ENCODE measurements at places on chromosomes 12 and 14.

- DNase-seq = peak; percentile 39
Measured at GRCh38 chr12:28988325-28988704, 160.8 kb upstream of the FAR2 start.

GRCh38 chr12:106226884-106227640, 20.8 kb downstream of the CKAP4 start:
- DNase-seq = peak; percentile 74

DNA sequence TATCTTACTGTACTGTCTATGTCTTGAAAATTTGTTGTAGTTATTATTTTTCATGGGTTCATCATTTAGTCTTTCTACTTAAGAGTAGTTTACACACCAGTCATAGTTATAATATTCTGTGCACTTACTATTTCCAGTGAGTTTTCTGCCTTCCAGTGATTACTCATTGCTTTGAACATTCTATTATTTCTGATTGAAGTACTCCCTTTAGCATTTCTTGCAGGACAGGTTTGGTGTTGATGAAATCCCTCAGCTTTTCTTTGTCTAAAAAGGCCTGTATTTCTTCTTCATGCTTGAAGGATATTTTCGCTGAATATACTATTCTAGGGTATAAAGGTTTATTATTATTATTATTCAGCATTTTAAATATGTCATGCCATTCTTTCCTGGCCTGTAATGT, 66.8 kb downstream of the TSPAN8 start:
- no peak for DNase-seq

DNA sequence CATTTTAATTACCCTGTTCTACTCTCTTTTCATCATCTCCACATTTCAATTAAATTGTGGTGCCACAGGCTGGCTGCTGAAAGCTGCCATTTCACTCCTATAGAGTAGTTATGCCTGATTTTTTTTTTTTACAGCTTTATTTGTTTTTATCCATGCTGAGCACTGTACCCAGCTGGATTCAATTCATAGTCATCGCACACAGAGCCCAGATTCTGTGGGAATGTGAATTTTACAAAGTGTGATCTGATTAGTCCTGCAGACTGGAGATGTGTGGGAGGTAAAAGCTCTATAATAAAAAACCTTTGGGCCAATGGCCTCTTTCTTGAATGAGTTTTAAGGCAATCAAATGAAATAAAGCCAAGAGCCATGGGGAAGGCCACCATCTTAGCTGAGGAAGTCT, 190.2 kb downstream of the ANO4 start:
- DNase-seq = no peak

GRCh38 chr12:26524862-26525465, 308.0 kb downstream of the ITPR2 start:
- peak; percentile 60 for DNase-seq

DNA sequence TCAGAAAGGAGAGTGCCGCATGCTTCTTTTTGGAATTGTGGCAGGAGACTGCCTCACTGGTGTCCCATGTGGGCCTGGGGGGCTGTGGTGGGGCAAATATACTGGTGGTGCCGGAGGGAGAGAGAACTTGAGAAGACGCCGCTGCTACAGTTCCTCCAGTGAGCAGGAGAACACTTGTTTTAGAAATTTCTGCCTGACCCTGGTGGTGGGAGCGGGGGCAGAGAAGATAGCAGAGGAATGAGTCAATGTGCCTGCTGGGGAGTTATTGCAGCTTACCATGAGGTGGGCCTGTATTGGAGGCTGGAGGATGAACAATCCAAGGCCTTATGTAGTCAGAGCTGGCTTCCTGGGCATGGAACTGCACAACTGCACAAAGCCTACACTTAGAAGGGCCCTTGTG, 211.8 kb downstream of the SNAPC1 start:
- no peak for DNase-seq

DNA sequence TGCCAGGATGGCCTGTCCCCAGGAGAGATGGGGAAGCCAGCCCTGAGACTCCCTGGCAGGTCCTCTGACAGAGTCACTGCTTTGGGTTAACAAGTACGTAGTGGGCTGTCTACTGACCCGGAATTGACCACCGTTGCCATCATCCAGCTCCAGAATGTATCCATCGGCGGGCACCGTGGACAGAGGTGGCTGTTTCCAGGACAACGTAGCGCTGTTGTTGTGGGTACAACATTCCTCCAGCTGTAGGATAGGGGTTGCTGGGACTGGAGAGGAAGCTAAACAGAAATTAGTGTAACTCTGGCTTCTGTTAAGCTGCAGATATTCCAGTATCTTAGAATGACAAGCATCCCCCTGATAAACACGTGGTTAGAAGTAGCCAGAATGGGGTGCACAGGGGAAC, 56.3 kb upstream of the PYGL start:
- no peak for DNase-seq

- DNase-seq = no peak
Measured at GRCh38 chr12:68894276-68894855, 38.6 kb downstream of the CPM start.

DNA sequence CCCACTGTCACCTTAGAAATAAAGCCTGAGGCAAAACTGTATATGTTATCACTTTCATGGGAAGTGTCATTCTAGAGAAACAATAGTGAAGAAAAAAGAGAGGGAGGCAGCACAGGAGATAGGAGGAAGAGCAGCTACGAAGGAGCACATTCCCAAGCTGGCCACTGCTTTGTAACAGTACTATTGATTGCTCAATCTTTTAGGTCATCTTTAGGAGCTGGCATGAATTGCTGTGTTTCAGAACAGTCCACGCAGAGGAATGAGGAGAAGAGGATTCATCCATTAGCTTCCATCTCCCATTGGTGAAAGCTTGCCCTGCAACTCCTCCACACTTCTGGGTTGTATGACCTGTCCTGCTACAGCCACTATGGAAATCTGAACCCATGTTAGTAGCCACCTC, 372.5 kb upstream of the DDHD1 start:
- DNase-seq = no peak

DNA sequence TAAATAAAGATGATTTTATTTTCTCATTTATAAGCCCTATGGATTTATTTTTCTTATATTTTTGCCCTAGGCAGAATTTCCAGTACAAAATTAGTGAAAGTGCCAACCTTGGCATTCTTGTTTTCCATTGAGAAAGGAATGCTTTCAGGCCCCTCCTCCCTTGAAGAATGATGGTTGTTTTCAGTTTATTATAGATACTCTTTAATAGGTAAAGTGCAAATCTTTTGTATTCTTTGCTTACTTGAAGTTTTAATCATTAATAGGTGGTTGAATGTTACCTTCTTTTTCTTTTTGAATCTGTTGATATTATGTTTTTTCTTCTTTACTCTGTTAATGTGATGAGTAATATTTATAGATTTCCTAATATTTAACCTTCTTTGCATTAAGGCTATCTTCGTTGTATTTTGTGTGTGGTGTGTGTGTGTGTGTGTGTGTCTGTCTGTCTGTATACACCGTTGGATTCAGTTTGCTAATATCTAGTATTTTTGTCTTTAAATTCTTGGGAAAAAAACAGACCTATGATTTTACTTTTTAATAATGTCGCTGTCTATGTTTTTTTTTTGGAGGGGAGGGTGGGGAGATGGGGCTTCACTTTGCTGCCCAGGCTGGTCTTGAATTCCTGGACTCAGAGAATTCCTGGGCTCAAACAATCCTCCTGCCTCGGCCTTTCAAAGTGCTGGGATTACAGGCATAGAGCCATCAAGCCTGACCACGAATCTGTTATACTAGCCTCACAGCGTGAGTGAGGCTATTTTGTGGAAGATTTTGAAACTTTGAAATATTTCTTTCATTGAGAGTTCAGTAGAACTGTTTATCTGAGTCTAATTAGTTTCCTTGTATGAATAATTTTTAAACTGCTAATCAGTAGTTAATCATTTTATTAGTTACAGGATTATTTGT, 13.5 kb downstream of the SRGAP1 start:
- no peak for DNase-seq

DNA sequence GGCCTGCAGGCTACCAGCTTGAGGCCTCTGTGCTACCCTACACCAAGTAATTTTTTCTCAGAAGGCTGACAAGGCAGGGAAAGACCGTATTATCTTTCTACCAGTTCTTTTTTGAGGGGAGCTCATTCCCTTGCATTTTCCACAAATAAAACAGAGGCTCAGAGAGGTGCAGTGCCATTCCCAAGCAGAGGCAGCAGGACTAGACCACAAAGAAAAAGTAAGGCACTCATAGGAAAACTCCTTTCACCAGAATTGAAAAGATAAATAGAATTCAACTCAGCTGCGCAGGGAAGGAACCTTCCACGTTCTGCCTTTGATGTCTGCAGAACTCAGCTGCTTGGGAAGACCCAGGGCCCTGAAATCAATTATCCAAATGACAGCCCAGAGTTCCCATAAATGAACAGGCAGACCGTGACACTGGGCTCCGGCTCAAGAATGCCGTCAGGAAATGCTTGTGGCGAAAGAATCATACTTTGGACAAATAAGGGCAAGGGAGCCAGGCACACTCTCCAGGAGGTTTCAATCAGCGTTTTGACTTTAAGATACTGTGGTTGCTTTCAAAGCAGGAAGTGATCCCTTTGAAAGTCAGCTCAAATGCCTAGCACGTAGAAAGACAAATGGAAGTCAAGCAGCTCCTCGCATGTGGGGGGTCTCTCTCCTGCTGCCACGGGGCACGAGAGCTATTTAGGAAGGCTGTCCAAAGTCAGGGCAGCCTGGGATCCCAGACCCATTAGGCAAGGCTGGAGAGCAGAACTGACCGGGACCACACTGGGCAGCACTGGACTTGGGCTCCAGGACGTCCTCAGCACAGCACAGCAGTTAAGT, 14.0 kb downstream of the KCTD10 start:
- peak; percentile 72 for DNase-seq

DNA sequence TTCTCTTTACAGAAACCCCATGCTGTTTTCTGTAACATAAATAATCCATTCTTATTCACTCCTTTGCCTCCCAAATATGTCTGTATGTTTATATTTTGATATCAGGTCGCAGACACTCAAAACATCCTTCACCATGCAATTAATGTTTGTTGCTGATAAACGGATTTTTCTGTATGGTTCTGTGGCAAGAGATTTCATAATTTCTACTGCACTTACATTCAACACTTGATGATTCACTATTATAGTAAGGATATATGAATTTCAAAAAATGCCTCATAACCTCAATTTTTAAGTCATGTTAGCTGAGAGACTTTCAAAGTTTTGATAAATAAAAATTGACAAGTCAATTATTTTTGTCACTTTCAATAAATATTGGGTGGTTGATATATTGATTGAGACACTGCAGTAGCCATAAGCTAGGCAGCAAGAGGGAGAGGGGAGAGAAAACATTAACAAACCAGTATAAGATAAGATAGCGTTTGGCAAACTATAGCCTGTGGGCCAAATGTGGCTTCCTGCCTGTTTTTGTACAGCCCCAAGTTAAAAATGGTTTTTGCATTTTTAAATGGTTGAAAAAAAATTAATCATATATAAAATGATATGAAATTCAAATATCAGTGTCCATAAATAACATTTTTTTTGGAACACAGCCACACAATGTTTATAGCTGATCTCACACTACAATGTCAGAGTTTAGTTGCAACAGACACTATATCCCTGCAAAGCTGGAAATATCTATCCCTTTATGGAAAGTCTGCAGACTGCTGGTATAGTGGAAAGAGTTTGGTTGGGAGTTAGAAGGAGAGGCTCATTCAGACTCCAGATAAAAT, 18.3 kb downstream of the ALDH6A1 start:
- DNase-seq = no peak

- DNase-seq = no peak
Measured at GRCh38 chr14:35252451-35252868, 39.7 kb upstream of the PSMA6 start.

DNA sequence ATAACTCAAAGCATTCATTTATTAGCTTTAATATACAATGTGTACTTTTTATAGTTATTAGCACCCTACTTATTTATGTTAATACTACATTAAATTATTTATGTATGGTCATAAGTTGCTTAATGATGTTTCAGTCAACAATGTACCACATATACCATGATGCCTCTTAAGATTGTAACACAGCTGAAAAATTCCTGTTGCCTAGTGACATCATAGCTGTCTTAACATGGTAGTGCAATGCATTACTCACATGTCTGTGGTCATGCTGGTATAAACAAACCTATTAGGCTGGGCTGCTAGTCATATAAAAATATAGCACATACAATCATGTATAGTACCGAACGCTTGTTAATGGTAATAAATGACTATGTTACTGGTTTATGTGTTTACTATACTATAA, 120.4 kb downstream of the ANO6 start:
- DNase-seq = no peak

DNA sequence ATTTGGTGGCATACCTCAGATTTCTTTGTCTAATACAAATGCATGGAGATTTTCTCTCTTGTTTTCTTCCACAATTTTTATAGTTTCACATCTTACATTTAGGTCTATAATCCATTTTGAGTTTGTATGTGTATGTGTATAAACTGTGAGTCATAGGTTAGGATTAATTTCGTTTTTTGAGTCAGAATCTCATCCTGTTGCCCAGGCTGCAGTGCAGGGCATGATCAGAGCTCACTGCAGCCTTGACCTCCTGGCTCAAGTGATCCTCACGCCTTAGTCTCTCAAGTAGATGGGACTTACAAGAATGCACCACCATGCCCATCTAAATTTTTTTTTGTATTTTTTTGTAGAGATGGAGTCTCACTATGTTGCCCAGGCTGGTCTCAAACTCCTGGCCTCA, 71.6 kb downstream of the OTOGL start:
- DNase-seq = no peak

GRCh38 chr14:50600849-50601248, 40.9 kb downstream of the ATL1 start:
- DNase-seq = no peak

DNA sequence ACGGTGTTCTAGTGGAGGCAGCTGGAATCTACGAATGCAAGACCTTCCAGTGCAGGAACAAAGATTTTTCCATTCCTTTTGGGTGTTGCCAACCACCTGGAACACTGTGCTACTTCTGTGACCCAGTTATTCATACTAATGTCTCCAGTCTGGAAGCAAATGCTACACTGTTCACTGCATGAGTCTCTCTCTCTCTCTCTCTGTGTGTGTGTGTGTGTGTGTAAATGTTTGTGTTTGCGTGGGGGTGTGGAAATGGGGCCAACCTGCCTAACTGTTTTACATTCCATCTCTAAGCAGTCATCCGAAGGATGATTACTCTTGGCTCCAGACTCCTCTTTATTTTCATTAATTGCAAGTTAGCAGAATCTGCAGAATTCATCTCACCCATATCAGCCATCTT, 29.9 kb upstream of the YBX3 start:
- DNase-seq = no peak

DNA sequence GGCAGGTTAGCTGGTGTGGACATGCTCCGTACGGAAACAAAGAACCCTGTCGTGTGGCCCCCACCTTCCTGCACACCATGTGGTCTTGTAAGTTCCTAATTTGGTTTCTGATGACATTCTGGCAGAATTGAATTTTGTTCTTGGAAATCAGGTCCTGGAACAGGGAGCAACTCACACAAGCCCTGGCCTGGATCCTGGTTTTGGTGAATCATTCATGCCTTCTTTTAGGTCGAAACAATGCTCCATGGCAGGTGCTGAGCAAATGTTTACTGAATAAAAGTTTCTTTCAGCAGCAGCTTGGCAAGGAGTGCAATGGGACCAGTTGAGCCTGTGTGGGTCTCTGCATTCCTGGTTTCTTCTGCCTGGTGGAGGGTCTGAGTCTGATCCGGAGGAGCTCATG, 978.4 kb downstream of the BCL11B start:
- no peak for DNase-seq

GRCh38 chr12:111596985-111597830, 1.9 kb downstream of the ATXN2 start:
- DNase-seq = peak; percentile 66

GRCh38 chr12:44286336-44286735, 450.5 kb downstream of the TMEM117 start:
- DNase-seq = no peak

Measured in HT-29 (cell line).